ENCODE measurements at places on chromosomes 2 and 18.

GRCh38 chr2:202560200-202560599, 74.6 kb upstream of the FAM117B start:
- no peak for DNase-seq

DNA sequence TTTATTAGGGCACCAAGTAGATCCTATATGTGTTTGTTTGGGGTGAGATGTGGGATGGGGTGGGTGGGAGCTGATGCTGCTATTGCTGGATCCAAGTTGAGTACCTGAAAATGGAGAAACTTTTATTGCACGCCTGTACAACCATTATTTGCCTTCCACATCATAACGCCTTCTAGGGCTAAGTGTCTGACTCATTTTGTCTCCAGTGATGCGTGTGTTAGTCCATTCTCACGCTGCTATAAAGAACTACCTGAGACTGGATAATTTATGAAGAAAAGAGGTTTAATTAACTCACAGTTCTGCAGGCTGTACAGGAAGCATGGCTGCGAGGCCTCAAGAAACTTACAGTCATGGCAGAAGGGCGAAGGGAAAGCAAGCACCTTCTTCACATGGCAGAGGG, 58.2 kb downstream of the KDM3A start:
- no peak for DNase-seq

DNA sequence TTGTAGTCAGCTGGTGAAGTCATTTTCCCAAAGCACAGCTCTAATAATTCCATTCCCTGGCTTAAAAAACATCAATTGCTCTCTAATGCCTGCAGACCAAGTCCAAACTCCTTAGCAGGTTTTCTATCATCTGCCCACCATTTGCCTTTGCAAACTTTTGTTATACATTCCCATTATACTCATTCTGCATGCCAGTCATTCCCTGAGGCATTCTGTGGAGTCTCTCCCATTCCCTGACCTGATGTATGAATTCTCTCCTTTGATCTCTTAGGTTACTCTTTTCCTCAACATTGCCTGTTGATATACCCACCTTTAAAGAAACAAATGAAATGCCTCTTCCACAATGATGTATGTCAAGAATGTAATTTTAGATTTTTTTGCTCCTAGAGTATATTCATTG, 852.0 kb upstream of the FSHR start:
- DNase-seq, result no peak

- no peak for DNase-seq
These were observed 146.1 kb upstream of the NOL4 start for GRCh38 chr18:34370704-34371395.

DNA sequence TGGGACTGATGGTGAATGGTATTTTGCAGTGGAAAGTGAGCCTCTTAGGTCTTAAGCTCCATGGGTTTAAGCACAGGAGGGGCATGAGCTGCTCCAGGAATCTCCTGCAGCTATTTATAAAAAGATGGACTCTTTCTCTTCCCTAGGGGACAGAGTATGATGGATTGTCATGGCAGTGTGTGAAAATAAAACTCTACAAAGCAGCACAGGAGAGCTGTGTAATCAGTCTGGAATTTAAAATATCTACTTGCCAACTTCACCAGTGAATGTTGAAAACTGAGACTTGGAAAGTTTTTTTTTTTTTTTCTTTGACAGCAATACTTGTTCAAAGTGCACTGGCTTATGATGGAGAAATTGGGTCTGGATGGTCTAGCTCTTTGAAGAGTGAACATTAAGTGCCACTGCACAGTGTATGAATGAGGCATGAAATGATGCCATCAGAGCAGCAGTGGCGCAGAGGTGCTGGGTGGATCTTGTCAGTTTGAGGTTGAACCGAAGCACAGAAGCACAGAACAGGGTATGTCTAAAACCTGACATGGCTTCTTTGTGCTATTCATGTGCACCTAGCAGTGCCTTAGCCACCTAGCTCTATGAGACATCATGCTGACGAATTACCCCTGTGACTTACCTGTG, 245.4 kb downstream of the PTPRM start:
- DNase-seq, result no peak
